ENCODE measurements at places on chromosomes 6 and 20.

DNA sequence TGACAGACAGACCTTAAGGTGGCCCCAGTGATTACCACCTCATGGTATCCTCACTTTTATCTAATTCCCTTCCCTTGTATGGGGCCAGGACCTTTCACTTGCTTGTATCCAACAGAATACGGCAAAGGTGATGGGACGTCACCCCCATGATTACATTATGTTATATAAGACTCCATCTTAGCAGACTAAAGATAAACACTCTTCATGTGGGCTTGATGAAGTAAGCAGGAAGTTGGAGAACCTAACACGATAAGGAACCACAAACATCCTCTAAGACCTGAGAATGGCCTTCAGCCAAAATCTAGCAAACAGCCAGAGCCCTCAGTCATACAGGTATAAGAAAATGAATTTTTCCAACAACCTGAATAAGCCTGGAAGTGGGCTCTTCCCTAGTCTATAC, 8.0 kb downstream of the SLC17A3 start:
- DNase-seq, result no peak

- no peak for DNase-seq
Observed at GRCh38 chr20:23702021-23702420, 13.2 kb upstream of the CST4 start.

GRCh38 chr20:34875642-34876405, 588 bp upstream of the ACSS2 start:
- peak; percentile 100 for DNase-seq

DNA sequence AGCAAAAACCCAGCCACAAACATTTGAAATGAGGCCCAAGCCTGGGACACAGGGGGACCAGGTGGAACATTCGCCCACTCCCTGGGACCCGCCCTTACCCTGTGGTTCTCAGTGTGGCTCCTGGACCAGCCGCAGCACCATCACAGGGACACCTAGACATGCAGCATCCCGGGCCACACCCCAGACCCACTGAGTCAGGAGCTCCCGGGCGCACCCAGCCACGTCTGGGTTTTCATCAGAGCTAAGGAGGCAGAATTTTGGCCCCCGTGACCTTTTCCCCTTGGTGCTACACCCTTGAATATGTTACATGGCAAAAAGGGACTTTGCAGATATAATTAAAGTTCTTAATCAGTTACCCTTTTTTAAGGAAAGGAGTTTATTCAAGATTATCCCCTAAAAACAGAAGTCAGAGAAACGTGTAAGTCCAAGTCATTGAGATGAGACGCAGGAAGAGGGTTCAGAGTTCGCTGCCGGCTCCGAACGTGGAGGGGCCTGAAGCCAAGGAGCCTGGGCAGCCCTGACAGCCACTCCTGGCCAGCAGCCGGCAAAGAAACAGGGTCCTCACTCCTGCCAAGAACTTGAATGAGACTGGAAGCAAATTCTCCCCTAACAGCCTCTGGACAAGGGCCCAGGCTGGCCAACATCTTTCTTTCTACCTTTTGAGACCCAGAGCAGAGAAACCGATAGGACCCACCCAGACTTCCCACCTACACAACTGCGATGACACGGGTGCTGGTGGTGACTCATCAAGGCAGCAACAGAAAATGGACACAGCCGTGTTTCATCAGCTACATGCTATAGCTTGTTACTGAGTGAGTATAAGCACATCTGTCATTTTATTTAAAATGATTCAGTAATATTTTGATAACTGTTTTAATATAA, 25.3 kb downstream of the BFSP1 start:
- DNase-seq, result no peak

GRCh38 chr20:35436177-35436573, 1.9 kb downstream of the GDF5 start:
- no peak for DNase-seq

GRCh38 chr6:125945378-125946141, 11.0 kb upstream of the HINT3 start:
- DNase-seq, result no peak

GRCh38 chr6:136089876-136090275, 160.2 kb downstream of the MTFR2 start:
- DNase-seq, result no peak

DNA sequence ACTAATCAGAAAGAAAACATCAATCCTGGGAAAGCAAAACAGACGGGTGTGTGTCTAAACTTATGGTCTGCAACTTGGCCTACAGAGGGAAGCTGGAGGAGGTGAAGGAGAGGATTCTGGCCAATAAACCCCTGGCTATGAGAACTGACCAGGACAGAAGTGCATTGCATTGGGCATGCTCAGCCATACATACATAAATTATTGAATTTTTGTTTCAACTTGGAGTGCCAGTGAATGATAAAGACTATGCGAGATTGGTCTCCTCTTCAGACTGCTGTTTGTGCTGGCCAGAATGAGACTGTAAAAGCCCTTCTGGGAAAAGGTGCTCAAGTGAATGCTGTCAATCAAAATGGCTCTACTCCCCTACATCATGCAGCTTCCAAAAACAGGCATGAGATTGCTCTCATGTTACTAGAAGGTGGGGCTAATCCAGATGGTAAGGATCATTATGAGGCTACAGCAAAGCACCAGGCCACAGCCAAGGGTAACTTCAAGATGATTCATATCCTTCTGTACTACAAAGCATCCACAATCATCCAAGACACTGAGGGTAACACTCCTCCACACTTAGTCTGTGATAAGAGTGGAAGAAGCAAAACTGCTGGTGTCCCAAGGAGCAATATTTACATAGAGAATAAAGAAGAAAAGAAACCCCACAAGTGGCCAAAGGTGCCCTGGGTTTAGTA, 17.4 kb downstream of the ADNP start:
- DNase-seq, result no peak

- no peak for DNase-seq
Observed at GRCh38 chr6:83908813-83909212, 49.3 kb downstream of the CYB5R4 start.

DNA sequence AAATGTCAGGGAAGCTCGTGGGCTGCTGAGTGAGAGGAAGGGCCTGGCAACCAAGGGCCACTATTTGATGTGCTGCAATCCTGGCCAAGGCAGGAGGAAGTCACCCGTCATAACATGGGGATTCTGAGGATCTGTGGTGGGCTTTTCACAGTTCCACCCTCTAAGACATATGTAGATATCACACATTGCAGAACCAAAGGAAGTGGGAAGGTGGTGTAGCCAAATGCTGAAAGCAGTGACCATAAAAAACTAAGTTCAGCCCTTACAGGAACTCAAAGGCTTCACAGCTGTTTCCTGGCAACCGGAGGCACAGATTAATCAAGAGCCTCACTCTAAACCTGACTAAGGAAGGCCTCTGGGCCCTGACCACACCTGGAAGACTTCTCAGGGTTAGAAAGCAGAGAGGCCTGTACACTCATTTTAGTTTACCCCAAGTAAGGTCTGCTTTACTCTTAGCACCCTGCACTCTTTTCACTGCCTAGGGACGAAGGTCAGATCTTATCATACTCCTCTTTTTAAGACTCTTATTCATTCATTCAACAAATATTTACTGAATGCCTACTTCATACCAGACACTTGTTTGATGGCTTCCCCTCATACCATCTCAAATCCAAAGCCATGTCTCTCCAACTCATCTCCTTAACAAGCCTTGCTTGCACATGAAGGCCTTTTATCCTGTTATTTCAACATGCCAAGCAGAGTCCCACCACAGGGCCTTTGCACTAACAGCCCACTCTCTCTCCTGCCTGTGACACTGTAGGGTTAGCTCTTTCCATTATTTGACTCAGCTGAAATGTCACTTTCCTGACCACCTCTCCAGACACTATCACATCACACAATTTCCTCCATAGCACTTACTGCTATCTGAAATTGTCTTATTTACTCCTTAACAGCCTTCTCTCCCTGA, 2.6 kb downstream of the UBE2V1 start:
- no peak for DNase-seq
